ENCODE measurements at places on chromosomes 6 and 20.

GRCh38 chr6:25297039-25297441 is 17.9 kb downstream of the CARMIL1 start:
- no peak for DNase-seq

DNA sequence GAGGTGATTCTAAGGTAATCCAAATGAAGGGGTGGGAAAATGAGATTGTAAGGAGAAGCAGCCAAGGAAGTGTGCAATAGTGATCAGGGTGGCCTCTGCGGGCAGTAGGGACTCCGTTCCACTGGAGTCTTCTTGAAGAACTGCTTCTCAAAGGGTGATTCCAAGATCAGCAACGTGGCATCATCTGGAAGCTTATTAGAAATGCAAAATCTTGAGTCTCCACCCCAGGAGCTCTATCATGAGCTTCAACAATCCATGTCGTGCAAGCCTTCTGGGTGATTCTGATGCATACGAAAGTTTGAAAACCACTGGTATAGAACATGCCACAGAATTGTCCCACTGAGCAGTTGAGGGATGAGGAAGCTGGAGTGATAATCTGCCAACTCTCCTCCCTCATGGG is 31.4 kb downstream of the SCP2D1 start:
- DNase-seq, result no peak

DNA sequence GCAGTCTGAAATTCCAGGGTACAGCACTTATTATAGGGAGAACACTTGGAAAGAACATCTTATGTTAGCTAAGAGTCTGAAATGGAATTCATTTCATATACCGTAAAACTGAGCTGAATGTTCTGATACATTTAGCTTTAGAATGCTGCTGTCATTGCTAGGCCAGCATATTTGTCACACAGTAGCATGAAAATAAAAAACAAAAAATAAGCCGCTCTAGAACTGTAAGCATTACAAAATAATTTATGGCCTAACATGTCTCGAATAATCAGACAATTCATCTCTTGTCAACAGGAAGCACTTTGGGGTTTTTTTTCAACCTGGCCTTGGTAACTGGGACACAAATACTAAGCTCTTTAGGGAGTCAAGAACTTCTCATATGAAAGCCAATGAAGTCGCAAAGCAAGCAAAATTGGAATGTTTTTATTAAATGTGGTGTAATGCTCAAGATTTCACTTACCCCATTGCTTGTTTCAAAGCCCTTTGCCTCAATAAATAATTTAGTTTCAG is 115.7 kb downstream of the PHACTR1 start:
- DNase-seq, result no peak

DNA sequence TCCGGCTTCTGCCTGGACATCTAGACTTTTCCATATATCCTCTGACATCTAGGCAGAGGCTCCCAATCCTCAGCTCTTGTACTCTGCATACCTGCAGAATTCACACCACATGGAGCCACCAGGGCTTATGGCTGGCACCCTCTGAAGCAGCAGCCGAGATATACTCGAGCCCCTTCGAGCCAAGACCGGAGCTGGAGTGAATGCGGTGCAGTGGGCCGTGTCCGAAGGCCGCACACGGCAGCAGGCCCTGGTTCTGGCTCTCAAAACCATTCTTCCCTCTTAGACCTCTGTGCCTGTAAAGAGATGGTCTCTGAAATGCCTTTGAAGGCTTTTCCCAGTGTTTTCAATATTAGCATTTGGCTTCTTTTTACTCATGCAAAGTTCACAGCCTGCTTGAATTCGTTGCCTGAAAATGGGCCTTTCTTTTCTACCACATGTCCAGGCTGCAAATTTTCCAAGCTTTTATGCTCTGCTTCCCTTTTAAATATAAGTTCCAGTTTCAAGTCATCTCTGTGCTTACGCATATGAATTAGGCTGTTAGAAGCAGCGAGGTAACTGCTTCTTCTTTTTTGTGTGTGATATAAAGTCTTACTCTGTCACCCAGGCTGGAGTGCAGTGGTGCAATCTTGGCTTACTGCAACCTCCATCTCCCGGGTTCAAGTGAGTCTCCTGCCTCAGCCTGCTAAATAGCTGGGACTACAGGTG is 3.8 kb upstream of the SIRPB1 start:
- no peak for DNase-seq

- DNase-seq, result no peak
Measured at GRCh38 chr6:1757131-1757530, 147.4 kb downstream of the FOXC1 start.

DNA sequence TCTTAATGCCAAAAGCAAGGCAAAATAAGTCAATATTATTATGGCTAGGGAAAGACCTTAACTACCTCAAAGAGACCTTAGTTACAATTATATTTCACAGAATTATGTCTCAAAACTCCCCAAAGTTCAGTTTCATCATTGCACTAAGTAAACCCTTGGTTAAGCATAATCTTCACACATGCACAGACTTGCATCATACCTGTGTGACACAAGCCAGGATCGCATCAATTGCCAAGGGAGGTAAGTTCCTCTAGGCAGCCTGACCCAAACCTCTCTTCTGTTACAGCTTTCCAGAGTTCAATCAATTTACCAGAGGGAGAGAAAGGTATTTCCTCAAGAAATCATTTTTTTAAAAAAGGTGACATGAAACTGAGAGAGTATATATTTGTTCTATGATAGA is 31.9 kb upstream of the PRSS35 start:
- DNase-seq, result no peak

DNA sequence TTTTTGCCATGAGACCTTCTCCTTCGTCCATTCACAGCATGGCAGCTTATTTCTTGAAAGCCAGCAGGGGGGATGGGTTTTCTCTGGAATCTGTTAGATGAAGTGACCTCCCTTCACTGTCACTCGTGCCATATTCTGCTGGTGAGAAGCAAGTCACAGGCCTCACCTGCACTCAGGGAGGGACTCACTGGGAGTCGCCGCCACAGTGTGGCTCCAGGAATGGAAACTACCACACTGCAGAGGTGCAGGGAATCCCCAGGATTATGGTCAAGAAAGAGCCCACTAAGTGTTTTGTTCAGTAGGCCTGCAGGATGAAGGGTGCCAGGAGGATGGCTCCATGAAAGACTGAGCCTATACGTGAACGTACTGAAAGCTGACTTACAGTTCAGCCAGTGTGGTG is 161.1 kb upstream of the AKAP12 start:
- DNase-seq, result no peak

DNA sequence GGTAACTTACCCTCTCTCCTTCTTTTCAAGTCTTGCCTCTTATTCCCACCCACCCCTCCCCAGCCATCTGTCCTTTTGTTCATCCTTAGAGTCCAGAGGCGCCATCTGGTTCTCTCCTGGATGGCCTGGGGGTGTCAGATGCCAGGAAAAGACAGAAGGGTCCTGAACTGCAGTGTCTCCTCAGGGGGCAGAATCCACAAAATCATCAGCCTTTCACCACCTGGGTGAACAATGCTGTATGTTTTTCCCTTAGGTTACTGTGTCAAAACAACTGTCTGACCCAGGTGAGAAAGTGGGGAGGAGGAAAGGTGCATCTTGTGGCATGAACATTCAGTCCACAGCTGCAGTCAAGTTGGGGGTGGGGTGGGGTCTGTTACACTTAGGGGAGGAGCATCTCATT is 47.9 kb upstream of the FYN start:
- DNase-seq, result no peak

GRCh38 chr6:11762794-11763459 is 15.7 kb downstream of the ADTRP start:
- no peak for DNase-seq

GRCh38 chr20:47345214-47345613 is 11.3 kb downstream of the ZMYND8 start:
- no peak for DNase-seq

DNA sequence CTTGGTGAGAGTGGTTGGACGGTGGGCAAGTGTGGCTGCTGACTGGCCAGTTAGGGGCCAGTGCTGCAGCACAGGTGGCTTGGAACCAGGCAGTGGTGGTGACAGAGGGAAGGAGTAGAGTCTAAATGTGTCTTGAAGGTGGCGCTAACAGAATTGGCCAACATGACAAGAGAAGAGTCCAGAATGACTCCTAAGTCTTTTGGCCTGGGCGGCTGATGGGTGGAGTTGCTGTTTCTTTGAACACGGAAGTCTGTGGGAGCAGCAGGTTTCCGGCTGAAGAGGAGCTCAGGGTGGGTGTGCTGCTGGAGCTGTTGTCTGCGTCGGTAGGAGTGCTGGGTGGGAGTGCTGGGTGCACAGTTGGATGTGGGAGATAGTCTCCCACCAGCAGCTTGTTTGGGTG is 10.1 kb downstream of the LSM14B start:
- no peak for DNase-seq

DNA sequence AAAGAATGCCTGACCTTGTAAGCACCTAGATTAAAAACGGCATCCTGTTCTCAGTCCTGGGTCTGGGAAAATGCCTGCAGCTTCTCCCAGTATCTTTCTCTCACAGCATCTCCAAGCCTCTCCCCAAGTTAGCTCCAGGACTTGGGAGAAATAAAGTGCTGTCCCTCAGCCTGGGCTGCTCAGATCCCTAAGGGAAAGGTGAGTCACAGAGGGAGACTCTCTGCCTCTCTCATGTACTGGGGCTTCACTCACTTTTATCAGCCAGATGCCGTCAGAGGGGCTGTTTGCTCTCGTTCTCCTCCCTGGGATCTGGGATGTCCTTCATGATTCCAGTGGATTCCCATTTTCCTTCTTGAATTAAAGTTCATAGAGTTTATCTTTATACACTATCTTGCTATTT is 293.6 kb downstream of the COL12A1 start:
- no peak for DNase-seq

DNA sequence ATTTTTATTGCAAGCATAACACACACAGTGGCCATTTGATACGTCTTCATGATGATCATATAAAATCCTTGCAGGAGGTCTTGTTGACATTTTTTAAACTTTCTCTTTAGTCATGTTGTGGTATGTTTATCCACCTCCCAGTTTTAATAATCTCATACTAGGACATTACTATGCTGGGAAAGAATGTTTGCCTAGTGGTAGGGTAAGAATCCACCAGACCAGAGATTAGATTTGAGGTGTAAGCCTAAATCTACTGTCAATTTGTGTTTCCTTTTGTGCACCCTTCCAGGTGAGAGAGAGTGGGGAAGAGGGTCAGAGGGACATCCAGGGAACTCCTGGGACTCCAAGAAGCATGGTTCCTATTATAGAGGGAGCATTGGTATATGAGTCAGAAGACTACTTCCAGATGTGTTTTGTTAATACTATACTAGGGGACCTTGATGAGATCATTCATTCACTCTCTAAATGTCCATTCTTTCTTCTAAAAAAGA is 298.3 kb upstream of the SASH1 start:
- no peak for DNase-seq

GRCh38 chr20:43746344-43747137 is 19.7 kb upstream of the GTSF1L start:
- no peak for DNase-seq

DNA sequence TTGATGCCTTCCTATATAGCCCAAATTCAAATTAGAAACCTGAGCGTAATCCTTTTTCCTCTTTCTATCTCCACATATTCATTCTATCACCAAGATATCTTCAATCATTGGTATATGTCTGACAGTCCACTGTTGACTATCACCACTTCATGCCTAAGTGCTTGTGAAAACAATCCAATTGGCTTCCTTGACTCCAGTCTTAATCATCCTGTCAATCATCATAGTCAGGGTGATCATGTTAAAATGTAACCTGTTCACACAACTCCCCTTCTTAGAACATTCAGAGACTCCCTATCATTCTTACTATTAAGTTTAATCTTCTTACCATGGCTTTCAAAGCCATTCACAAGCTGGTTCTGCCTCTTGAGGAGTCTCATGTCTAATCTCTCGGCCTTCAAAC is 616.7 kb downstream of the PHF3 start:
- DNase-seq, result no peak

- no peak for DNase-seq
Measured at GRCh38 chr6:154056536-154056935, 17.5 kb downstream of the OPRM1 start.

DNA sequence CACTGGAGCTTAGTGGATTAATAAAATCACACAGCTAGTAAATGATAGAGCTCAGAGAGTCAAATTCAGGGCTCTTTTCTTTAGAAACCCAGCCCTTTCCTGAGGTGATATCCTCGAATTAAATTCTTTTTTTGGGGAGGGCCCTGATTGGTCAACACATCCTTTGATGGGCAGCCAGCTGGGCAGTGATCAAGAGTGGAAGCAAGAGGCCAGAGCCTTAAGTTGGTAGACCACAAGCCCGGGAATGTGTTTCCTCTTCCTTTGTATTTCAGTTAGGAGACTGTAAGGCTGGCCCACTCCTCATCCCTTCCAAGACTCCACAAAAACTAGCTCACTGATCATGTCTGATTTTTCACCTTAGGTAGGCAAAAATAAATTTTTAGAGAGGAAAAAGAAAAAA is 640.5 kb downstream of the DHX35 start:
- DNase-seq, result no peak

DNA sequence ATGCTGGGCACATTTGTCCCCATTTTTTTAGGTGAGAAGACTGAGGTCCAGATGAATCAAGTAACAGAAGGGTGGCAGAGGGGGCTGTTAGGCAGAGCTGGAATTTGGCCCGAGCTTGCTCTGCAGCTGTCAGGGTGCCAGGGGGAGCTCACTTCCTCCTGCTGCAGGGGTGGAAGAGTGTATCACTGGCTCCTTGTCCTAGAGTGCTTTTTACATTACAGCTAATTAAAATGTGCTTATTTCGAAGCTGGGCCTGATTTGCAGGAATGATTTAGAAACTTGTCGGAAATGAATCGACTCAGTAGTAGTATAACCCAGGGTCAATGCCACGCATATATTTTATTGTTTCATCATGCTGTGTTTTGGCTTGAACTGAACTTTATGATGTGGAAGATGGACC is 11.1 kb downstream of the TOX2 start:
- no peak for DNase-seq

DNA sequence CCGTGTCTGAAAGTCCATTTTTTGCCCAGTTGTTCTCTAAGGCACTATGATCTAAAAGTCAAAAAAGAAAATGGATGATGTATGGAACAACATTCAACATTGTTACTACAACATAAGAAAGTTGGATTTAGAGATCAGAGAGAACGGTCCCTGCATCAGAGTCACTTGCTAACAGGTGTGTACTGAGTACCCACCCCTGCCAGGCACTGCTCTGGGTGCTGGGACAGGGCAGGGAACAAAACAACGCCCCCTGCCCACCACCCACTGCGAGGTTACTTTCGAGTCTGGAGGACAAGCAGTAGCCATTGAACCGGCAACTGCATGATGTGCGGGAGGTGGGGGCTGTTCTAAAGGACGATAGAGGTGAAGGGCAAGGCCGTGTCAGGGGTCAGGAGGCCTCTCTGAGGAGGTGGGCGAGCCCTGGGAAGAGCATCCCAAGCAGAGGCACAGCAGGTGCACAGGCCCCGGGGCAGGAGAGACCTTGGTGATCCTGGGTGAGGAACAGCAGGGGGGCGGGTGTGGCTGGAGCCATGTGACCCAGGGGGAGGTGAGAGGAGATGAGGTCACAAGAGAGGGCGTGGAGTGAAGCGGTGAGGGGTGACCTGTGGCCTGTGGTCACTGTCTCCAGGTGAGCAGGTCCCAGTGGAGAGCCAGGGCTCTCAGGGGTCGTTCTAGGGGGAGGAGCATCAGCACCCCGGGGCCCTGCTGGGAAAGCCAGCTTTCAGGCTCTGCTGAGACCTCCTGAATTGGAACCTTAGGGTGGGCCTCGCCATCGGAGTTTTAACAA is 197.5 kb upstream of the SULF2 start:
- no peak for DNase-seq
